Vagina (tissue), 2 donors: ENCODE measurements at places on chromosomes 3 and 15.

DNA sequence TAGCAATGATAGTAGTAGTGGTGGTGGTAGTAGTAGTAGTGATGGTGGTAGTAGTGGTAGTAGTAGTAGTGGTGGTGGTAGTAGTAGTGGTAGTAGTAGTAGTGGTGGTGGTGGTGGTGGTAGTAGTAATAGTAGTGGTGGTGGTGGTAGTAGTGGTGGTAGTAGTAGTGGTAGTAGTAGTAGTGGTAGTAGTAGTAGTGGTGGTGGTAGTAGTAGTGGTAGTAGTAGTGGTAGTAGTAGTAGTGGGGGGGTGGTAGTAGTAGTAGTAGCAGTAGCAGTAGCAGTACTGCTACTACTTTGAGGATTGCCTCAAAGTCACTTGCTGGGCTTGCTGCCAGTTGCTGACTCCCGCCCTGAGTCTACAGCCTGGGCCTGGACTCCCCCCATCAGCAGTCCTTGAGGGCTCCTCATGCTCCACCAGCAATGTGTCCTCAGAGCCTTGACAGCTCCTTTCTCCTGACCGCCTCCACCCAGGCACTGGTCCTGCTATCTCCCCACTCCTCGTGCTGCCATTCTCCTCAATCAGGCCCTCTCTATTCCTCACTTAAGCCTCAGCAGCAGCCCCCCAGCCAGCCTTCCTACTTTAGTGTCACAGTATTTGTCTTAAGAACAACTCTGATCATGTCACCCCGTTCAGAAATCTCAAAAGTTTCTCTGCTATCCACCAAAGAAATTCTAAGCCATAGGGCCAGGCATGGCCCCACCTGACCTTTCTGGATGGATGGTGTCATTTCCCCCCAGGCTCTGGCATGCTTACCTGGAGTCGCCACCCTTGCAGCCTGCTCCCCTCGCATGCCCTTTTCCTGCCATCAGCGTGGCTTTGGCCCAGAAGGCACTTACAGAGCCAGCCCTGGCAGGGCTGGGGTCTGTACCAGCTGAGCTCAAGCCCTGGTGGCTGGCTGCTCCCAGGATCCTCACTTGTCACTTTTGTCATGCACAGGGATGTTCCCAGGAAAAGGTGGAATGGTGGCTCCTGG is 45.6 kb downstream of the DLEC1 start:
- DNase-seq: no peak

DNA sequence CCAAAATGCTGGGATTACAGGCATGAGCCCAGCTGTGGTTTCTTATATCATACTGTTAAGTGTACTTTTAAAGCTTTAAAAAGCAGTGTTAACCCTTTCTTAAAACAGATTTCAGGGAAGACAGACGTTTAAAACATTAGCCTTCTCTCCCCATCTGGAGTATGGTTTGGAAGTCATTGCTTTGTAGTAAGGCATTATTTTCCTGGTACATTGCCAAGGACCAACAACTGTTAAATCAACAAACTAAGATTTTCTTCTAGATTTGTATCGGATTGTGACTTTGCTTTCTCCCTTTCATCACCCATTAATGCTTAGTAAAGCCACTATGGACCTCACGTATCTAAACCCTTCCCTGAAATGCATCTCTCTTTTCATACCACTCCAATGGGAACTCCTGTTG is 50.5 kb downstream of the UBE2E1 start:
- no peak for DNase-seq

GRCh38 chr3:105933871-105934270 is 65.1 kb upstream of the CBLB start:
- no peak for DNase-seq

GRCh38 chr3:59192473-59192872 is 142.6 kb upstream of the CFAP20DC start:
- DNase-seq: no peak

GRCh38 chr15:73127302-73127936 is 75.2 kb downstream of the NEO1 start:
- DNase-seq: no peak

DNA sequence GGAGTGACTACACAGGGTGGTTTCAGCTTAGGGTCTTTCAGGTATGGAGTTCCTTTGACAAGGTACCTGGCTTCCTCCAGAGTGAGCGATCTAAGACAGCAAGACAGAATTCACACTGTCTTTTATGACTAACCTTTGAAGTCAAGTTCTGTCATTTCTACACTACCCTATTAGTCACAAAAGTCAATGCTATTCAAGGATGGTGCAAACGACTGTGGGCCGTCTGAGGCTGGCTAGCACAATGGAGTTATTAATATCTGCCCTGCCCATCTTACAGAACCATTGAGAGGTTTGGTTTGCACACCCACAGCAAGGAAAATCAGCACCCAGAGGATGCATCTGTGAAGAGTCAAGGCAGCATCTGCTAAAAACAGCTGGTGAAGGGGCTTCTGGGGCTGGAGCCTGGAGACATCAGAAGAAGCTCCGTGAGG is 62.9 kb upstream of the XCR1 start:
- DNase-seq: no peak

DNA sequence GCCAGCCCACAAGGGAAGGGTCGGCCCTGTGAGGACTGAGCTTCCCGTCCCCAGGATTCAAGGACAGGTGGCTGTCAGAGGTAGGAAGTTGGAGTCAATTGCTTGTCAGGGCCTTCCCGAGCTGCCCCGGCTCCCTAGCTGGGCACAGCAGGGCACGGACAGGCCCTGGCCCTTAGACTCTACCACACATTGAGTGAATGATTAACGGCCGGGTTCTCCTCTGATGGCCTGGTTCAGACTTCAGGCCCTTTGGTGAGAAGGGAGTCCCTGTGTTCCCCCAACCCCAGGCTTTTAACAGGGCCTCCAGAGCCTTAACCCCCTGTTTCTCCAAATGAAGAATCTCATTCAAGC is 16.4 kb upstream of the FGD5 start:
- no peak for DNase-seq

DNA sequence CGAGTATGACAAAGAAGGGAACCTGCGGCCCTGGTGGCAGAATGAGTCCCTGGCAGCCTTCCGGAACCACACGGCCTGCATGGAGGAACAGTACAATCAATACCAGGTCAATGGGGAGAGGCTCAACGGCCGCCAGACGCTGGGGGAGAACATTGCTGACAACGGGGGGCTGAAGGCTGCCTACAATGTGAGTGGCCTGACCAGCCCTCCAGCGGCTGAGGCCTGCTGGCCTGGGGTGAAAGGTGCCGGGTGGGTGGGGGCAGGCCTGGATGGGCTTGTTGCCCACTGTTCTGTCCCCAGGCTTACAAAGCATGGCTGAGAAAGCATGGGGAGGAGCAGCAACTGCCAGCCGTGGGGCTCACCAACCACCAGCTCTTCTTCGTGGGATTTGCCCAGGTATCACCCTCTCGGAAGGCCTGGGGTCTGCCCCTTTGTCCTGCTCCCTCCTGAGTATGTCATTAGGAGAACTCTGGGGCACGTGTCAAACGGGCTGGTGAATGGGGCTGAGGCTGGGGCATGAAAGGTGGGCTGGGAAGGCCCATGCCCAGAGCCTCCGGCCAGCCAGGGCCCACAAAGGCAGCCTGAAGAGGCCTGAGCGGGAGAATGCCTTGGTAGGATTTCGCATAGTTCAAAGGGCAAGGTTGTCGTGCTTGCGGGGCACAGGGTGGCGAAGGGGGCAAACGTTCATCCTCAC is 7.8 kb upstream of the PSMD2 start:
- DNase-seq: no peak

DNA sequence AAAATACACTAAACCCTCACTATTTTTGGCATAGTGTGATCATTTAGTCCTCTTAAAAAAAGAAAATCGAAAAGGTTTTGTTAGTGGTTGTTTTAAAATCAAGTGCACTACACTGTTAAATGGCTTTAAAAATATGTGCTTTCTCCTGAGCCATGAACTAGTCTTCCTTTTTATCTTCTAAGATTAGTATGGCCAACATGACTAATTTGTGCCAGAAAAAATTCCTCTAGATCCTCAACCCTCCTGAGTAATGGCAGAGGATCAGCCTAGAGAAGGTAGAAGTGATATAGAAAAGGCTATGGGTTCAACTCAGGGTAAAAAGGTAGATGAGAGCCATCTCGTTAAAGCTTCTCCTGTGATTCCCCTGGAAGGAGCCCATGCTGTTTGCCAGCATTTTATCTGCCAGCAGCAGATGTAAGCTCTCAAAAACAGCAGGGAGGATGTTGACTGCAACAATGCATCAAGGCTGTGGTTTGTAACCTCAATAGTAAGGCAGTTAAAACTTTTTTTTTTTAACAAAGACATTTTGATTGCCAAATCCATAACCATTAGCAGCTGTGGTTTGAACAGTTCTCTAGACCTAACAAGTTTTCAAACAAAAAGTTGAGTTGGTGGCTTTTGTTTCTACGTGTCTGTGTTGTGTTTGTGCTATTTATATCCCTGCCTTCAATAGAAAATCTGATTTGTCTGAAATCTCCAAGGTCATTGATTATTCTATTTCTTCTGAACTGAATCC is 30.2 kb upstream of the ZNF609 start:
- DNase-seq: no peak

GRCh38 chr15:87901926-87902690 is 354.4 kb downstream of the NTRK3 start:
- DNase-seq: no peak

DNA sequence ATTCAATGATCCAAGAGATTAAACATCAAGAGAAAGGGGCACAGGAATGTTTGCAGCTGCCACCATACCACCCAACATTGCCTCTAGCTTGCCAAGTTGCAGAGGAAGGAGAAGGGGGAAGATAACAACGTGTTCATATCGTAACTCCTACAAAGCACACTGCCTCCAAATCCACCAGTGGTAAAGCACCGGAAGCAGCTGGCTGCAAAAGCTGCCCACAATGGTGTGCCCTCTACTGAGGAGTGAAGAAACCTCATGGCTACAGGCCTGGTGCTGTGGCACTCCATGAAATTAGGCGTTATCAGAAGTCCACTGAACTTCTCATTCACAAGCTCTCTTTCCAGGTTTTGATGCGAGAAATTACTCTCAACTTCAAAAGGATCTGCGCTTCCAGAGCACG is 263.9 kb upstream of the STT3B start:
- DNase-seq: no peak

DNA sequence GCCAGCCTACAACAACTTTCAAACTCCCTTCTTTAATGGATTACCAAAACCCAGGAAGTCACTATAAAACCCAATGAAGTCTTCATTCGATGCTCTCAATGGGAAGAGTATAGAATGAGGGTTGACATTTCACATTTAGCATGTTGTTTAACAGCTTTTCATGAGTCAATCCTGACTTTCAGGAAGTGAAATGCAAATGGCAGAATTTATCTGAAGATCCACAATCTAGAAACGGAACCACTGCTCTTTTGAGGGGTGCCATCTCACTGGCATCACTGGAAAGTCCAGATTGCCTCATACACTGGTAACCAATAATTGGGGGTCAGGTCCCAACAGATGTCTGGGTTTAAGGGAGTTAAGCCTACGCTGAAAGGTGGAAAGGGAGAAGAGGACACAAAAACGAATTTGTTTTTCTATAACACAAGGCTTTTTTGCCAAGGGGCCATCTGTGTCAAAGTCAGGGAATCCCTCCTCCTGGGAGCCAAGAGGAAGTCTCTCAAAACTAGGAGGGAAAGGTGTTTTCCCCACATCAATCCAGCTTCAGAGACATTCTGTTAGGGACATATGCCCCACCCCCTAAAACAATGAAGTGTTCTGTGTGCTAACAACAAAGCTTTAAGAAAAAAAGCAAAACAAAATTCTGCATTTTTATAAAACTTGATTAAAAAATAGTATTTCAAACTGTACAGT is 12.0 kb upstream of the ATP1B3 start:
- no peak for DNase-seq

- DNase-seq: no peak
These were observed 5.6 kb upstream of the CLEC3B start for GRCh38 chr3:45020534-45020933.

DNA sequence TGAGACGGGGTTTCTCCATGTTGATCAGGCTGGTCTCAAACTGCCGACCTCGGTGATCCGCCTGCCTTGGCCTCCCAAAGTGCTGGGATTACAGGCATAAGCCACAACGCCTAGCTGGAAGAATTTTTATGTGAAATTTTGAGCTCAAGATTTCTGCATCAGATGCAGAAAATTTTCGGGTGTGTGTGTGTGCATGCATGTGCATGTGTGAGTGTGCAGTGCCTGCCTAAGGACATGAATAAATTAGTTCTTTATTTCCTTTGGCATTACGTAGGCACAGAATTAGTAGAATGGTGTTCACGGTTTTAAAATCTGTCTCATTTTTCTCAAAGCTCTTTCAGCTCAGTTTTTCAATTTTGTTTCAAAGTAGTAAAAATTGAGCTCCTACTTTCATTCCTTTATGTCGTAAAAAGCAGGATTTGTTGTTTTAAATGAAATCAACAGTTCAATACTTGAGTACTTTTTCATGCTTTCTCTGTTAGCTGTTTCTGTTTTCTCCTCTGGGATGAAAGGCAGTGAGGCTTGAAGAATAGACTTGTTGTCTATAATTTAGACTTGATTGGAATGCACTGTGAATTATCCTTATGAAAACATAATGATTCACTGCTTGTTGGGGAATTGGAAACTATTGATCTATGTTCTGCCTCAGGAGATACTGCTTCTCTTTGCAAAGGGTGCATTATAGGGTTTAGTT is 23.3 kb upstream of the RAB11A start:
- no peak for DNase-seq

GRCh38 chr3:126245811-126246727 is 65.7 kb upstream of the ALDH1L1 start:
- DNase-seq: no peak

DNA sequence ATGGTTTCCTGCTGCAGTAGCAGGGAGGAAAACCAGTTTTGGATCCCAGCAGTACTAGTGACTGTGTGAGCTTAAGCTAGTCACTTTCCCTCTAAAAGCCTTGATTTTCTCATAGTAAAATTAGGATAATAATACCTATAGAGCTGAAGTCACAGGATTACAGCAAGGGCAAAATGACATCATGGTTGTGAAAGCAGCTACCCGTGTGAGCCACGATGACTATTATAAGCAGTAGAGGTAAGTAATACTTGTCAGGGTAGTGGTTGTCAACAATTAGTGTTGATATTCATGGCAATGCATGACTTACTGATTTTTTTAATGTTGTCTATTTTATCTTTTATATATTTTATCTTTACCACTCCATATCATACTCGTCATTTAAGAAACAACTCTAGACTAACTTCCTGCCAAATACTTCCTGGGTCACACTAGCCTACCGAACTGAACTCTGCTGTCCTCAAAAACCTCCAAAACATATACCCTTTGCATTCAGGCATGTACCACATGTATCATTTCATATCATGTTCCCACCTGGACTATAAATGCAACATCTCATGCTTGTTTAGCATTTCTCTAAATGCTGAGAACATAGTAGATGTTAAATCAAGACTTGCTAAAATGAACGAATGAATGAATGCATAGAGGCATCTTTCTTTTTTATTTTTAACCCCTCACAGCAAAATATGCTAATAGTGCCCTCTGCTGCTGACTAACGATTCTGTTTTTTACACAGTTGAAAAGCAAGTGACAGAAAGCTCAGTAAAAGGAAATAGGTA is 172.6 kb downstream of the P3H2 start:
- DNase-seq: no peak

DNA sequence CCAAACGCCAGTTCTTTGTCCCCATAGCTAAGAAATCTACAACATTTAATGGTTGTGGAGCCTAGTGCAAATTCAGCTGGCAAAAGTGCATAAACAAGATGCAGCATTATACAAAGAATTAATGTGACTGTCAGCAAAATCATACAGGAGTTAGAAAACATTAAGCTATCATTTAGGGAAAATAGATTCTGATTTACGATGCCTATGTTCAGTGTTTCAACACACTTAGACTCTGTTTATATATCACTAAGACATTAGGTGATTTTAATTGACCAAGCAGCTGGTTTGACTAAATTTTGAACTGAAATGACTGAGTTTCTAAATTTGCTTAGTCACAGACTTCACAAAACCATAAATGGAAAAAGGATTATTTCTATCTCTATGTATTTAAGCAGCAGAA is 1076.8 kb downstream of the TBL1XR1 start:
- DNase-seq: no peak
